ENCODE measurements at places on chromosomes 1 and 21.

- DNase-seq, result no peak
These were observed 24.2 kb downstream of the KCNA10 start for GRCh38 chr1:110494522-110495406.

DNA sequence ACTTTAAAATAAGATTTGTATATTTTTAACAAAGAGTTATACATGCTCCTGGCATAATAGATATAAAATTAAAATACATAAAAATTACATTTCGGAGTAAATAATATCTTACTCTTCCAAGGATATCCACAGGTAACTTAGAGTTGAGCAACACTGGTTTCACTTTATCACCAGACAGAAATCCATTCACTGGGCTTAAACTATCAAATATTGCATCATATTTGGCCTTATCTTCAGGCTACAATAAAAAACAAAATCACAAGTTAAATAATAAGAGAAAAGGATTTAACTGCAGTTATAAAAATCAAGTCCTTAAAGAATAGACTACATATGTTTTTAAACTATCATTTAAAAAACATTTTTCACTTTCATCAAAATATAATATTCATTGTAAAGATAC is 55.5 kb downstream of the EPS15 start:
- DNase-seq, result no peak

GRCh38 chr21:29477941-29478340 is 179.2 kb downstream of the BACH1 start:
- no peak for DNase-seq

DNA sequence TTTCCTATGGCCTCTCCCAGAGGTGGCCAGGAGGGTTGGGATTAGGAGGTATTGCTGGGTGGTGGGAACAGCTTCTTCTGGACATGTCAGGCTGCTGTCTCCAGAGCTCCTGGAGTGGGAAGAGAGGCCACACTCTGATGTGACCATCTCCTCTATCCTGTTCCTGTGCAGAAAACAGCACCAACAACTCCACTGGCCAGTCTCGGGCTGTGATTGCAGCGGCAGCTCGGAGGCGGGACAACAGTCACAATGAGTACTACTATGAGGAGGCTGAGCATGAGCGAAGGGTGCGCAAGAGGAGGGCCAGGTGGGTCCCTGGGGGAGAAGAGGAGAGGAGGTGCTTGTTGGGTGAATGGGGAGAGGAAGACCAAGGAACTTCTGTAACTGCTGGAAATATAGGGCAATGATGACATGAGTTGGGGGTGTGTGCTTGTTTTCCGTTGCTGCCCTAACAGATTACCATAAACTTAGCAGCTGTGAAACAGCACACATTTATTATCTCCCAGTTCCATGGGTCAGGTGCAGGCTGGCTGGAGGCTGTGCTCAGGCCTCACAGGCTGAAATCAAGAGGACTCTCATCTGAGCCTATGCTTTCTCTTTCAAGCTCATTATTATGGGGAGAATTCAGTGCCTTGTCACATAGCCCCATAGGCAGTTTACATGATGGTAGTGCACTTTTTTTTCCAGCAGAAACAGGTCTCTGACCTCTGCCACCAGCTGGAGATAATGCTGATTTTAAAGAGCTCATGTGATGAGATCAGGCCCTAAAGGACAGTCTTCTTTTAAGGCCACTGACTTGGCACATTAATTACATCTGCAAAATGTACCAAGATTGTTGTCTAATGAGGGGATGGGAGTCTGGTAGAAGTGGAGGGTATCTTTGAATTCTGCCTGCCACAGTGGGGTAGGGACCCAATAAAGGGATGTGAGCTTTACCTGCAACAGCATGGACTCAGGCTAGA is 20.8 kb downstream of the VANGL2 start:
- DNase-seq, result no peak

DNA sequence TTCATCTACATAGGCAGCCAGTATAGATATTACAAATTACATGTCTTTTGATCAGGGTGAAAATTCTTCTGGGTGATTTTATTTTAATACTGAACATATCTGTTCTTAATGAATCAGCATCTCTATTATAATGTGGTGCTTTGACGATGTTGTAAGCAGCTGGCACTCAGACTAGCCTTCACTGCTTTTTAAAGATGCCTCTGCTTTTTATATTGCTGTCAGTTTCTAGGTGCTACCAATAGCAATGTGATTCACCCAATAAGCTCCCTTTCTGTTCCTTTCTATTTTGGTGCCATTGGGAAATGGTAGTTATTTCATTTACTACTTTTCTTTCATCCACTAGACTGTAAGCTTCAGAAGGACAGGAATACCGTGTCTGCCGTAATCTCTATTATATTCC is 11.1 kb upstream of the ANGPTL1 start:
- no peak for DNase-seq

- DNase-seq, result no peak
These were observed 6.5 kb upstream of the BARHL2 start for GRCh38 chr1:90723590-90724108.

- no peak for DNase-seq
These were observed at the start of gene ASAP3 for GRCh38 chr1:23483321-23484252. TSS of gene ASAP3 (minus strand) at chr1:23484179. CDS start at chr1:23484133, 46 bp downstream.

DNA sequence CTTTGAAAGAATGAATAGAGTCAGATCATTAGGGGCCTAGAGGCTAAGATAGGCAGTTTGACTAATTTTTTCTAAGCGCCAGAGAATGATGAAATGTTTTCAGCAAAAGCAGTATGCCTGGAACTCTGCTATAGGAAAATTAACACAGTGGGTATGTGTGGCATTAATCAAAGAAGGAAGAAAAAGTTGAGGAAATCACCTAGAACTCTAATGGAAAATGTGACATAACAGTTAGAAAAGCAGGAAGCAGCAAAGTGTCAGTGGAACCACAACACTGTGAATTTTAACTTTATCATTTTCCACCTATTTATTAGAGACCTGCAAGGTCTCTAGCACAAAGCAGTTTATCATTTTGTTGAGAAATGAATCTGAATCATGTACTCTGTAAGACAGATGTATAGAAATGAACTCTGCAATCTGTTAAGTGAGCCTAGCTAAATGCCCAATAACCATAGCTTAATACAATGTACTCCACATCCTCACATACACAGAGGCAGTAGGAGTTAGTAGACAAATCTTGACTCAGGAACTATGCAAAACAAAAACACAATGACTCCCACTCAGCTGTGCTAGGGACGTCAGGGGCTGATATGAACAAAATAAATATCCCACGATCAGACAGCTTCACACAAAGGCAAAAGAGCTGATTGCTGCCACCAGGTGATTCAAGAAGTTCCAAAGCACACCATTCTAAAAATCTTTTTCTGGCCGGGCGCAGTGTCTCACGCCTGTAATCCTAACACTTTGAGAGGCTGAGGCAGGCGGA is 500.7 kb upstream of the NFIA start:
- no peak for DNase-seq

DNA sequence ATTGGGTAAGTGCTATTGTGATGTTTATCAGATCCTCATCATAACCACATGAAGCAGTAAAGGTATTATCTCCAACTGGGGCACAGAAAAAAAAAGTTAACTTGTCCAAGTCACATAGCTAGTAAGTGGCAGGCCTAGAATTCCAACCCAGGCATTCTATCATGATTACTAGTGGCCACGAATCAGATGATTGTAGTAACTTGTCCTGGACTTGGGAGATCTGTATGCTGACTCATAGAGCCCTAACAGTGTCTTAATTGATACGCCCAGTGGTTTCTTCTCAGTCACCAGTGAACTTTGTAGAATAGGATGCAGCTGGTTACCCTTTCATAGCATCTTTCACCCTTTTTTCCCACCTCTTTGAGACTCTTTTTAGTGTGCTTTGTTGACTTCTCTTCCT is 91.1 kb upstream of the UBE2U start:
- no peak for DNase-seq

DNA sequence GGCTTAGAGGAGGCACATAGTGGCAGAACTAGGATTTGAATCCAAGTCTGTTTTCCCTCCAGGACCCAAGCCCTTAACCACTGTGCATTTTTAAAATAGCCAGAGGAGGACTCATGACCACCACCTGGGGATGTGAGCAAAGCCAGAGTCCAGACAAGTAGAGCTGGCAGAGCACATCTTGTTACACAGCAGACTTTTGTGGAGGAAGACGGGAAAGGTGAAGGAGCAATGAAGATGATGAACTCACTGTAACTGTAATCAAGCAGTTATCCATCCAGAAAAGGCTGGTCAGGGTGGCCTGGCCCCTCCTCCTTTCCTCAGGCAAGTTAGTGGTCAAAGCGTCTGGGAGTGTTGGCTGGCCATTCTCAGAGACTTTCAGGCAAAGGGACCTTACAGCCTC is 50.9 kb downstream of the SLC44A3 start:
- DNase-seq, result no peak

GRCh38 chr21:37551993-37552355 is 185.4 kb downstream of the DYRK1A start:
- DNase-seq, result no peak

- no peak for DNase-seq
These were observed 42.5 kb downstream of the EPRS1 start for GRCh38 chr1:220003610-220004299.

- DNase-seq, result no peak
These were observed 17.2 kb downstream of the NFASC start for GRCh38 chr1:204887846-204888245.

- DNase-seq, result no peak
These were observed 12.8 kb upstream of the OR2T10 start for GRCh38 chr1:248610301-248610700.

- DNase-seq, result no peak
These were observed 15.5 kb upstream of the TSPEAR start for GRCh38 chr21:44726826-44727225.

GRCh38 chr1:56106531-56107274 is 472.7 kb downstream of the PLPP3 start:
- DNase-seq, result no peak

GRCh38 chr1:222815440-222815765 is 564 bp downstream of the DISP1 start:
- no peak for DNase-seq

DNA sequence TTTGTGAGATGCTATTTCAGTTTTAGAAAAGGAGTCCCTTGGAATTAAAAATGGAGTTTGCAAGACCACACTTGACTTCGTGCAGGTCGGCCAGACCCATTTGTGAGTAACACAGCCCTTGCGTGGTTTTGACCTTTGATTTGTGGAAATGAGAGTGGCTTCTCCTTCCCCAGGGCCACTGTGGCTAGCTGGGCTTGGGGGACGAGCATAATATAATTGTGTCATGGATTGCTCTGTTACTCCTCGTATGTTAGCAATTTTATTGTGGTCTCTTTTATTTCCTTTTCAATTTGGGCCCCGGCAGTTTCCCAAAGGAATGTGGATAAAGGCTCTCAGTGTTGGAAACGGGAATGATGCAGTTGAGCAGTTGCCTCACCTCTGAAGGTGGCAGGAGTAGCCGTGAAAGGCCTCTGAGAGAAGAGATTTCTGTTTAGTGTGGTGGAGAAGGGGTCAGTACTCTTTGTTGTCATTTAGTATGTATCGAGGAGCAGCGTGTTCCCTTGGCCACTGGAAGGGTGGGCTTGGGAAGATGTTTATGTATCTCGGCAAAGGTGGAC is 194.6 kb downstream of the PBX1 start:
- no peak for DNase-seq

DNA sequence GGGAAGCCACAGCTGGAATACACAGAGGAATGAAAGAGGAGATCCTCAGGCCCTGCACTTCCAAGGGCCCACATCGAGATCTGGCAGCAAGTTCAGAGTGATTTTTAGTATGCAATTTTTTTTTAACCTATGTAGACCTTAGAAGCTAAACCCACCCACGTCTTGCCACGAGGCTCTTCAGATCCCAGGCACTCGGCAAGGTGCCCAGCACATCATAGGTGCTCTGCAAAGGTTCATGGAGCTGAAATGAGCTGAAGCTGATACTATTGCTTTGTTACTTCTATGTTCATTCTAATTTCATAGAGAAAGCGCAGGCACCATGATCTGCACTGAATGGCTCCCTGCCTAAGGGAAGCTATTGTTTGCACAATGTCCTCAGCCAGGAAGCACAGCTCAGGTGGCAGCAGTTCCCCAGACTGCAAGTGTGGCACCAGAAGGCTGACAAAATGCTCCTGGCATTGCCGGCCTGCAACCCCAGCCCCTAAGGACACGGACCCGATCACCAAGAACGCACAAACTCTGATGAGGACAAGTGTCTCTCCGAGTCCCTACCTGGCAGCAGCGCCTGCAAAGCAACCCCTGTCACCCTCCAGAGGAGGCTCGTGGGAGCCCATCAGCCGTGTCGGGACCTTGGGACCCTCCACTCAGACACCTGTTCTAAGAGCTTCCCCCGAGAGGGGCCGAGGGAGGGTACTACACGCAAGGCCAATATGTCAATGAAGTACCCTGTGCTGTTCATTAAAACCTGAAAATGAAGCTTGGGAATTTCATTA is 264.2 kb downstream of the NPHP4 start:
- no peak for DNase-seq

GRCh38 chr1:215045698-215046308 is 36.7 kb upstream of the KCNK2 start:
- no peak for DNase-seq

DNA sequence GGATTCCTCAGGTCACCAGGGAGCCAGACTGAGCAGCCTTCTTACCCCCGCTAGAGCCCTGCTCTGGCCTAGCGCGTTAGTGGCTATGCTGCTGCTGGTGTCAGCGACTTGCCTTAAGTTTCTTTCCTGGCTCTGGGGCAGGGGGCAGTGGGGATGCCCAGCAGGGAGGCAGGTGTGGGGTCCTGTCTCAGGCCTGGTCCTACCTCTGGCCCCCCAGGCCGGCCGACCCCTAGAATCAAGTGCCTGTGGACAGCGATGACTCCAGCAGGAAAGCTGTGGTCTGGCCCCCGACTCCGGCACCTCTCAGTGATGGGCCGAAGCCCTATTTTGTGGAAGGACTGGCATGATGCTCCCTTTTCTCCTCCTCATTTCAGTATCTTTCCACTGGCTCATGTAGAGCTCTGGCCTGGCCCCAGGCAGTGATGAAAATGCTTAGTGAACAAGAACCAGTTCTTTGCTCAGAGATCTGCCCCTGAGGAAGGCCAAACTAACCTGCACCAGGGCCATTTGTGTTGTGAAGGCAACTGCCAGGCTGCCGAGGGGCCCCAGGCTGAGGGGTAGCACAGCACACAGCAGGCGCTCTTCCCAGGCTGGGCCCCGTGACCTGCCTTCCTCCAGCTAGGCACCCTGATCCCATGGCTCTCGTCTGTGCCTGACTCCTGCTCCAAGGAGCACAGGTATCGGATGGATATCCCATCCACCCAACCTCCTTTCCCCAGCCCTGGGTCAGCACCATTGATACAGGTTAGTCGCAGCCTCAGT is 23.7 kb downstream of the MRPL37 start:
- DNase-seq, result no peak

DNA sequence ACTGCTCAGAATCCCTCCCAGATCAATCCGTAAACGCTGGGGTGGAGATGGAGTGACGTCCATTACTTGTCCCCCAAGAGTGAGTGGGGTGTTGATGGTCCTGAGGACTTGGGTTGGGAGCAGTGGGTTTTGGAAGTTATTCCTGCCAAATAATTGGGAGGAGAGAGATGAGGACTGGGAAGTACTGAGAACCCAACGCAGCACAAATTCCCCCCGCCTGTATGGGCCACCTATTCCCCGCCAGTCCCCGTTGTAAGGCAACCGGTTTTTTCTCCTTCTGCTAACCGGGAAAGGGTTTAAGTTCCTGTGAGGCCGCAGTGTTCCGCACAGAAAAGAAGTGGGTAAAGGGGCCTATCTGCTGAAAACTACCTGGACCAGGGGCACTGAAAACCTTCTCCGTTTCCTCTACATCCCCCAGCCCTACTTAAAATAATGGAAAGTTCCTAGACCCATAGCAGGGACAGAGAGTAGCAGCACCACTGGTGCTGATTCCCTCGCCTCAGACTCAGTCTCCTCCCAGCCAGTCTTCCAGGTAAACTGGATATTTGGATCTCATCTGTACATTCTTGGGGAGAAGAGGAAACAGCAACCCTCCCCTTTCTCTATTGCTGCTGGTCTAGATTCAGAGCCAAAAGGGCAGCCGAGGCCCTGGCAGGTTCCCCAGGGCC is 738 bp downstream of the LURAP1 start:
- no peak for DNase-seq

GRCh38 chr21:38075833-38076587 is 159.8 kb upstream of the KCNJ6 start:
- no peak for DNase-seq

Data from stimulated activated CD4-positive, alpha-beta T cell treated with anti-CD3 and anti-CD28 coated beads, Interleukin-2, amount 100 ng/mL, for 4 hours (primary cell).